Activated CD4-positive, alpha-beta memory T cell treated with anti-CD3 and anti-CD28 coated beads, Interleukin-2, amount 10 ng/mL, durations not matched to agents 7 days and 5 days (primary cell): ENCODE measurements at places on chromosomes 6 and 20. TPM values are rescaled to one million over a fixed set of nuclear protein-coding genes. Genes with fewer than 3 reads are reported as not detected.

- DNase-seq, result no peak
Measured at GRCh38 chr20:20251317-20251716, 116.6 kb upstream of the INSM1 start.

GRCh38 chr6:125099211-125100073 is 54.1 kb upstream of the TPD52L1 start:
- peak; percentile 27 for DNase-seq

DNA sequence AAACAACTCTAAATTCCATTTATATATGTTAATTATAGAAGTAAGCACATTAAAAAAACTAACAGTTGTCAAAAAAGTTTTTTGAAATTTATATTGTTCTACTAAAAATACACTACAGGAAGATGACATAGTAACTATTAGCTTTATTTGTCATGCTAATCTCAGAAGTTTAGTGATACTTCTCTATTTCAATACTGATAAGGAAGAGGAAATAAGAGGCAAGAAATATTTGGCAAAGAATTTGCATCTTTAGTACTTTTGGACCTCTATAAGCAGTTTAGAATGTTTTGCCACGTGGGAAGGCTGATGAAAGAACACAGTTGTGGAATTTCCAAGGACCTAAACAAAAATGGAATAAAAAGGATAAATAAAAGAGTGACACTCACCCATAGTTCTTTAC is 12.6 kb downstream of the IFNGR1 start:
- DNase-seq, result no peak

GRCh38 chr20:44348168-44348659 is 7.3 kb upstream of the HNF4A start:
- DNase-seq, result no peak

SIRPD gene
- not detected for total RNA-seq

GRCh38 chr6:52571099-52571755 is 5.6 kb downstream of the TRAM2 start:
- no peak for DNase-seq

EEF1A2 gene
- 2.6 TPM for total RNA-seq

GRCh38 chr20:5531318-5532081 is 214.7 kb upstream of the PROKR2 start:
- DNase-seq, result no peak

DNA sequence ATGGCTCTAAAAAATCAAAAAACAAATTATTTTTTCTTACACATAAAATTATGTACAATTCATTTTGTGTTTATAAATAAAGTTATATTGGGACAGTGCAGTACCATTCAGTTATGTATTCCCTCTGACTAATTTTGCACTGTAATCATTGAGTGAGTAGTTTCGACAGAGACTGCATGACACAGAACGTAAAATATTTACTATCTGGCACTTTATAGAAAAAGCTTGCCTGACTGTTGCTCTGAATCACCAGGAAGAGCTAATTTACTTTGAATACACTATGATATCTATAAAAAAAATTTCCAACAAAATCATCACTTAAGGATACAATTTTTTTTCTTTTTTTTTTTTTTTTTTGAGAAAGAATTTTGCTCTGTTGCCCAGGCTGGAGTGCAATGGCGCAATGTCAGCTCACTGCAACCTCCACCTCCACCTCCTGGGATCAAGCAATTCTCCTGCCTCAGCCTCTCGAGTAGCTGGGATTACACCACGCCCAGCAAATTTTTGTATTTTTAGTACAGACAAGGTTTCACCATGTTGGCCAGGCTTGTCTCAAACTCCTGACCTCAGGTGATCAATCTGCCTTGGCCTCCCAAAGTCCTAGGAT is 11.0 kb upstream of the KHDC1L start:
- DNase-seq, result no peak

BHLHE23 gene
- total RNA-seq, result not detected

RIN2 gene
- not detected for total RNA-seq

- no peak for DNase-seq
Measured at GRCh38 chr20:36628076-36628475, 17.9 kb downstream of the SLA2 start.

DNA sequence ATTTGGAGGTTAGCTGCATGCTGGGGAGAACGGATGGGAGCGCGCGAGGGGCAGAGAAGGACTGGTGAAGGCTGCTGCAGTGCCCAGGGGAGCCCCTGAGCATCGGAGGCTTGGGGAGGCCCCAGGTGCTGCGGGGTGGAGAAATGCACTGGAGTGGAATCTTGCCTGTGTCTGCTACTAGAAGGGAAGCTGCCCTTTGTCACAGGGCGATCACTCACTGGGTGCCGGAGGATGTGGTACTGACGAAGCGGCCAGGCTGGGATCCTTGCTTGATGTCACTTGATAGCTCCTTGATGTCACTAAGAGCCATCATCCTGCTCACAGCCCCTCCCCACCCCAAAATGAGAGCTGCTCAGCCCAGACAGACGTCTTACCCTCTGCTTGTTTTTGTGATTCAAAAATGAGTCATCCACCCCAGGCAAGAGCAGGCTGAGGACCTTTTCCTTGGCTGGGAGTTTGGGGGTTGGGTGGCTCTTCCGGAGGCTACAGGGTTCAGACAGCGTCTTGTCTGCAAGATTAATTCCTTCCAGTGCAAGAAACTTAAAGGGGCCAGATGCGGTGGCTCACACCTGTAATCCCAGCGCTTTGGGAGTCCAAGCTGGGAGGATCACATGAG is 62.6 kb upstream of the PMEPA1 start:
- peak; percentile 55 for DNase-seq

DNA sequence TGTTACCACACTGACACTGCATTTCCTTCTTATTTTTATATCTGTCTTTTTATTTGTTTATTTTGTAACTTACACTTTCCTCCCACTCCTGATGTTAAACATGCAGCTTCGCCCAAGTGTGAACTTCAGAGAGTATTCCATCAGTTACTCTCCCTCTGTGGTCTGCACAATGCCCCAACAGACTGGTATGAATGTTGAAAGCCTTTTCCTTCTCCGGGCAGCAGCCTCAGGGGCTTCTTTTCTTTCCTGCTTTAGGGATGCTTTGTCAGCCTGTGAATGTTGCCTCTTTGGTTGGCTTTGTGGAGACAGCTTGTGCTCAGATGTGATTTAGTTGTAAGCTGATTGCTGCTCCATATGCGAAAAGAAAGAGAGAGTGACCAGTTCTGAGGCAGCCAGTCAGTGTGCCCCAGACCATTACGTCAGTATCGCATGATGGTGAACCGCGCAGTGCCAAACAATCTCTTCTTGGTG is 44.0 kb downstream of the SMPDL3A start:
- no peak for DNase-seq

GRCh38 chr6:40479706-40480105 is 107.5 kb downstream of the LRFN2 start:
- no peak for DNase-seq

MRPS10 gene
- total RNA-seq, result 28.4 TPM

COL9A1 gene
- not detected for total RNA-seq

- DNase-seq, result no peak
Measured at GRCh38 chr6:130708338-130708737, 118.9 kb upstream of the SMLR1 start.

DNA sequence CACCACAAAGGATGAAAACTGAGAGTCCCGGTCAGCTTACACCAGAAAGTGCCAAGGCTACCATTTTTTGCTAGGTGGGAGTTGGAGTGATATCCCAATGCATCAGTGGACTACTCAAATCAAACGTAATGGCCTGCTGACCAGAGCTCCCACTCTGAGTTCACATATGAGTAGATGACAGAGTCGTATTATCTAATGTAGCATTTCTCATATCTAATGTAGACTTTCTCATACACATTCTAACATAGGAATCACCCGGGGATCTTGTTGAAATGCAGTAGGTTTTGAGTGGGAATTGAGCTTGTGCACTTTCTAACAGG is 38.4 kb upstream of the FUCA2 start:
- no peak for DNase-seq

DNA sequence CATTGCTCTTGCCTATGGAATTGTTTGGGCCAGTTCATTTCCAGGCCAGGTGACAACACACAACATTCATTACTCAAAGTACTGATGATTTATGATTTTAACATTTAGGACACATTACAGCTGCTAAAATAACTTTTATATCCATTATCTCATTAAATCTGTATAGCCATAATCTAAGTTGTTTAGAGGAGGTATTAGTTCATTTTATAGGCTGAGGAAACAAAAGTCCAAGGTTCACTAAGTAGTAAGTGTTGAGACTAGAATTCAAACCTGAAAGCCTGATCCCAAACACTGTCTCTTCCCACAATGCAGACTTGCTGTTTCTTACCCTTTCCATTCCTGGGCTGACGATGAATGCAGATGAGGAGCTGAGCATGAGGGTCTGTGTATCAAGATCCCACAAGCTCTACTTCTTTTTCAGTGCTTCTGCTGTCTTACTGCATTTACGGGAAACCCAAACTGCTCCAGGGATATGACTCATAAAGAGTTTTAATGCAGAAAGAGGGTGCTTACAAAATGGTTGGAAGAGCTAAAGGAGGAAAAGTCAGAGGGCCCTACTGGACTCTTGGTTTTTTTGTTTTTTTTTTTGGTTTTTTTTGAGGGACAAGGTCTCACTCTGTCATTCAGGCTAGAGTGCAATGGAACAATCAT is 17.9 kb downstream of the TENT5A start:
- DNase-seq, result no peak

DNA sequence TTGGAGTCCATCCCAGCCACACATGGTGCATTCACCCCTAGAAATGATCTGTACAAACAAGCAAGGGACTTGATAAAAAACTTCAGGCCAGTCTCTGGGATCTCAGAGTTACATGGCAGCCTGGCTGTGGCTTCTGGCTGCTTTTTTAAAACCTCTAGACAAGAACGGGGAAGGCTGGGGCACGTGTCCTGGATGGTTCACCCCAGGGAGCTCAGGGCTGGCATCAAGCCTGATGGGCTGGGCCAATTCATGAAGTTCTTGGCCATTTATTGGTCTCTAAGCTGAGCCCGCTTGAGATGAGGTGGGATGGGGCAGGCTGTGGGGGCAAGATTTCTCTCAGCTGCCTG is 10.4 kb upstream of the ZFAND3 start:
- DNase-seq, result no peak

SEC63 gene
- total RNA-seq, result 74.5 TPM

MAP7 gene
- total RNA-seq, result 1.8 TPM

DNA sequence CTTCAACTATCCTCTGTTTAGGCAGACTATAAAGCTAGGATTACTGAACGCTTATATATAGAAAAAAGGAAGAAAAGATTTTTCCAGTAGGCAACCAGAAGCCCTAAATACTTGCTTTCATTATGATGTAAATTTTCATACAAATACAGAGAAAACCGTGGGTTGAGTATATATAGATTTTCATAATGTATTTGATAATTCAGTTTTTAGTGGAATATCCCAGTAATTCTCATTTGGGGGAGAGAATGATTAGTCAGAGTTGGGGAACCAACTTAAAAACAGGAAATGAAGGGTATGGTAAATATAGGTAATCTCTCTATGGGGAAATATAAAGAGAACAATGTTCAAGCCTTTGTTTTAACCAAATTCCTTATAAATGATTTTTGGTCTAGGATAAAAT is 154.0 kb upstream of the CITED2 start:
- no peak for DNase-seq

VGLL2 gene
- not detected for total RNA-seq

HAO1 gene
- not detected for total RNA-seq

DNA sequence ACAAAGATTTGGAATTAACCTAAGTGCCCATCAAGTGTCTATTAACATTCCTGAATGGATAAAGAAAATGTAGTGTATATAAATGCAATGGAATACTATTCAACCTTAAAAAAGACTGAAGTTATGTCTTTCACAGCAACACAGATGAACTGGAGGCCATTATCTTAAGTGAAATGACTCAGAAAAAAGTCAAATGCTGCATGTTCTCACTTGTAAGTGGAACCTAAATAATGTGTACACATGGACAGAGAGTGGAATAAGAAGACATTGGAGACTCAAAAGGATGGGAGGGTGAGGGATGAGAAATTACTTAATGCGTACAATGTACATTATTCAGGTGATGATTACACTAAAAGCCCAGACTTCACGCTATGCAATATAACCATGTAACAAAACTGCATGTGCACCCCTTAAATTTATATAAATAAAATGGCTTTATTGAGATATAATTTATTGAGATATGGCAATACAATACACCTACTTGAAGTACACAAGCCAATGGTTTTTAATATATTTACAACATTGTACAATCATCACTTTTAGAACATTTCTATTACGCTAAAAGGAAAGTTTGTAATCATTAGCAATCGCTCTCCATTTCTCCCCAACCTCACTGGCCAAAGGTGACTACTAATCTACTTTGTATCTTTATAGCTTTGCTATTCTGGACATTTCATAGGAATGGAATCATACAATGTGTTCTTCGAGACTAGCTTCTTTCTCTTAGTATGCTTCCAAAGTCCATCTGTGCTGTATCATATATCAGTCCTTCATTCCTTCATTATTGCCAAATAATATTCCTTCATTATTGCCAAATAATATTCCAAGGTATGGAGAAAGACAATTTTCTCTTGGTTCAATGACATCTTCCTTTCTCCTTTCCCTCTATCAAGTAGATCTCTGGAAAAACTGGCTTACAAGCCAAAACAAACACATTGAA is 5.8 kb downstream of the STX7 start:
- DNase-seq, result no peak
